ENCODE measurements at places on chromosomes 16 and 17.
A peak's percentile ranks its signal among the peaks of the same experiment; 100 is the strongest.

GRCh38 chr17:62755141-62755851 is 52.8 kb downstream of the MARCHF10 start:
- DNase-seq: no peak

DNA sequence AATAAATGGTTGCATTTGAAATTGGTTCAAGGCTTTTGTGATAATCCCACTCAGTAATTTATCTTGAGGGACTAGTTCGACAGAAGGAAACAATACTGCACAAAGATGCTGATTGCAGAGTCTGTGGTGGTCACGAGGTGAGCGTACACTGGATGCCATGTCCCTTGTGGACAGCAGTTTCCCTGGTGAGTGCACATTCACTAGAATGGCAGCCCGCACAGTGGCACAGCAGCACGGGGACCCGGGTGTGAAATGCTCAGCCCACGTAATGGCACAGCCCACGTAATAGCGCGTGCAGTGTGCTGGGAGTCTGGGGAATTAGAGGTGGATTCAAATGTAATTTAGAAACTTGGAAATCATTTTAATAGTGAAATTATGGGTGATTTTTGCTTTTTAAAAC is 154.0 kb downstream of the LGALS9B start:
- DNase-seq: no peak

DNA sequence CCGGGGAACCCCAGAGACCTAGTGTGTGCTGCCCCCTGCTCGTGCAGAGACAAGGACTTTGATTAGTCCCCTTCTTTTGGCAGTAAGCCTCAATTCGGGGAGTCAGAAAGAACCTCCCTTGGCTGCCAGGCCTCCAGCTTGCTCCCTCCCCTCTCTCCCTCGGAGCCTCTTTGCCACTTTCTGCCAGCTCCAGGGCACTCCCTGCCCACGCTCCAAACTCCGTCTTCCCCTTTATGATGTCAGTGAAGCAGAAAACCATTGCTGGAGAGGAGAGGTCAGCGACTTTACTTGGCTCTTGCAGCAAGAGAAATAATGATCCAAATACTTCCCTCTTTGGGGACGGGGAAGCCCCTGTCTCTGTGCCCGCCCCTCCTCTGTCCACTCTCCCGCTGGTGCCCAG is 28.1 kb downstream of the TTYH2 start:
- no peak for DNase-seq

- DNase-seq: no peak
Measured at GRCh38 chr17:13073018-13073417, 55.2 kb upstream of the ELAC2 start.

DNA sequence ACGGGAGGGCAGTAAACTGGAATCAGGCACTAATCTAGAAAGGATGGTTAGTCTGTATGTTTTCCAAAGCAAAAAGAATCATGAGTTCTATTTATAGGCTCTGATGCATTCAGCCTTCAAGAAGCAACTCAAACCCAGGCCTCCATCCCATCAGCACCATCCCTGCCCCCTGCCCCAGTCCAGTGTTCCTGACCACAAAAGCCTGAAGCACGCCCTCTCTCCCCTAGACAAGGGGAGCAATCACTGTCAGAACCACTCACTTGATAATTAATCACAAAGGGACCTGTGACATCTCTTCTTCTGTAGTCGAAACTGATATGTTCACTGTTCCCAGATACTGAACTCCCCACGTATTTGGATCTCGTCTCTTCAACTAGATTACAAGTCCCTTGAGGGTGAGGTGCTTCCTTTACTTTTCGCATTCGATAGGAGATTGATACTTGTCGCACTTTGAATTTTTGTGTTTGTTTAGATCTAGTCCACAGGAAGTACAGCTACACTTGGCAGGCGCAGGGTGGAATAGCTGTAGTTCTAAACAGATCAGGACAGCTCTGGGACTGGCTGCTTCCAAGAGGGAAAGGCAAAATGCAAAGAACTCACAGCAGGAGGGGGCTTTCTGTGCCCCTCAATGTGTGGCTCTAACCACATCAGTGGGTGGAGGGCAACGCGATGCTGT is 36.4 kb upstream of the CCDC182 start:
- DNase-seq: no peak

DNA sequence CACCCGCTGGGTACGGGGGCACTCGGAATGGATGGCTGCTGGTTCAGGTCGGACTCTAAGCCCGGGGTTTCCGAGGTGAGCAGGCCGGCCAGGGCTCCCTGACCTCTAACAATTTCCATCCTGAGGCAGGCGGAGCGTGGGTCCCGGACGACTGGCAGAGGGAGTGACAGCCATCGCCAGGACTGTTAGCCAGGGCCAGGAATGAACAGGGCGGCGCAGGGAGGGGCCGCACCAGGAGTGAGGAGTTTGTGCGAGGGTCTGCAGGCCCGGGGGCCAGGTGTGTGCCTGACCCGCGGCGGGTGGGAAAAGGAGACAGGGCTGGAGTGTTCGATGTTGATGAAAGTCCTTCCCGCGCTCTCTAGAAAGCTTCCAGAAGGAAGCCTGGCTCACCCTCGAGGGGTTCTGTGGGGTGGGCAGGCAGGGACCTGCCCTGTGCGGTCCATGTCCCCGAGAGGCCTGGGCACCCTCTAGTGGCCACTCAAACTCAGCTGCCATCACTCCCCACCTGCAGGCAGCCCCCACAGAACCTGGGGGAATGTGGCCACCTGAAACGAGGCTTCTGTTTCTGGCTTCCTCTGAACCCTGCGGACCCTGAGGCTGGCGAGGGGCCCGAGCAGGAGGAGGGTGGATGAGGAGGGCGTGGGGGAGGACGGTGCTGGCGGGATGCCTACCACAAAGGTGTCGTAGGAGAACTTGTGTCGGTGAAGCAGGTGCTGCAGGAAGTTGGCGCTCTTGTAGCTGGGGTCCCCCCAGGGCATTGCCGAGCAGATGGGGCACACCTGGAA is 8.2 kb downstream of the RNF166 start:
- DNase-seq: no peak

DNA sequence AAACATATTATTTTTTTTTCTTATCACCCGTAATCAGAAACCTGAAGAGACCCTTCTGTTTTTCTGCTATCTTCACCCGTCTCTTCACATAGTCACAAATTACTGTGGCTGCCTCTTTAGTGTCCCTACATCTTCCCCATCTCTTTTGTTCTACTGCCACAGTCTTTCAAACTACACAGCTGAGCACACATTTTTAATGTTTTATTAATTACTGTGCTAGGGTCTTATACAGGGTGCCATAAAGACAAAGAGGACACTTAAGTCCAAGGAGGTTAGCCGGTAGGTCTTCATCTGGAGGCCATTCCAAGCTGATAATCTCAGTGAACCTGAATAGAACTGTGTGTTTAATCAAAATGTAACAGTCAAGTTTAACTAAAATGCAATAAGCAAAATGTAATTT is 20.7 kb downstream of the CNTNAP4 start:
- no peak for DNase-seq

GRCh38 chr17:81423698-81424071 is 28.4 kb downstream of the BAHCC1 start:
- DNase-seq: no peak

GRCh38 chr16:85570735-85571562 is 42.2 kb upstream of the GSE1 start:
- DNase-seq: no peak

DNA sequence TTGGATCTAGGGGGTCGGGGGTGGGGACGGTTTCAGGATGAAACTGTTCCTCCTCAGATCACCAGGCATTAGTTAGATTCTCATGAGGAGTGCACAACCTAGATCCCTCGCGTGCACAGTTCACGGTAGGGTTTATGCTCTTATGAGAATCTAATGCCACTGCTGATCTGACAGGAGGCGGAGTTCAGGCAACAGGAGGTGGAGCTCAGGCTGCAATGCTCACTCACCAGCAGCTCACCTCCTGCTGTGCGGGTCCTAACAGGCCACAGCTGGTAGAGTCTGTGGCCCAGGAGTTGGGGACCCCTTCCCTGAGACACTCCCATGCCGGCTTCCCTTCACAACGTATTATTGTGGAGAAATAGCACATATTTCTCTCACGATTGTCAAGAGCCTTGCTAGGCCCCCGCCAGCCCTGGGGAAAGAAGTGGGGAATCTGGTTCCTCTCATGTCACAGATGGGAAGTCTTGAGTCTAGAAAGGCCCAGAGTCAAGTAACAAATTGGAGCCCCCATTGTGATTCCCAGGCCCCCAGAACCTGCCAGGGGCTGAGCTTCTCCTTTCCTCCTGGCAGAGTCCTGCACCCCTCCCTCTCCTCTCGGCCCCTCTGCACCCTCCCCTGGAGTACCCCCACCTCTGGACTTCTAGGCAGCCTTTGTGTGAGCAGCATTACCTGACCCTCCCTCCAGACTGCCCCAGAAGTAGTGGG is 6.1 kb upstream of the KRT14 start:
- no peak for DNase-seq

- peak; percentile 13 for DNase-seq
Measured at GRCh38 chr17:13244513-13244912, 226.7 kb upstream of the ELAC2 start.

DNA sequence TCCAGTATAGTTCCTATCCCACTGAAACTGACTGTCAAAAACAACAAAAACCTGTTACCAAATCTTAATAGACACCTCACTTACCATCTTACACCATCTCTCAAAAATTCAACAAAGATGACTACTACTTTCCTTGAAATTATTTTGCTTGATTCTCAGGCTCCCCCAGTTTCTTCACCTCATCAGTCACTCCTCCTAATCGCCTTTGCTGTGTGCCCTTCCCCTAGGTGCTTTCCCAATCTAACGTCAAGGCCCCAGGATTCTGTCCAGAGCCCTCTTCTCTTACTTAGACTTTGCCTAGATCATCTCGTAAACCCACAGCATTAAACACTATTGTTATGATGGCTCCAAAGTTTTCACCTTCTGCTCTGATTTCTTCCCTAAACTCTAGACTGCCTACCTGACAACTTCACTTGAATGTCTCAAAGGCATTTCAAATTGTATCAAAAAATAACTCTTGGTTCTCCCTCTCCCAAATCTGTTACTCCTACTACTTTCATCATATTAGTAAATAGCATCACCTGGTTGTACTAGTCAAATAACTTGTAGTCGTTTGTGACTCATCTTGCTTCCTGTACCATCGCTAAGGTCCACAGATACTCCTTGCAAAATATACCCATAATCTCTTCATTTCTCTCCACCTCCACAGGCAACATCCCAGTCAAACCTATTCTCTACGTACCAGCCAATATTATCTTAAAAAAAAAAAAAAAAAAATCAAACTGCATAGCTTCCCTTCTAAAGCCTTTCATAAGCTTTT is 18.0 kb downstream of the C16orf87 start:
- no peak for DNase-seq

GRCh38 chr16:25143928-25144327 is 32.4 kb downstream of the LCMT1 start:
- DNase-seq: no peak

GRCh38 chr16:85536073-85536410 is 77.1 kb upstream of the GSE1 start:
- DNase-seq: no peak

DNA sequence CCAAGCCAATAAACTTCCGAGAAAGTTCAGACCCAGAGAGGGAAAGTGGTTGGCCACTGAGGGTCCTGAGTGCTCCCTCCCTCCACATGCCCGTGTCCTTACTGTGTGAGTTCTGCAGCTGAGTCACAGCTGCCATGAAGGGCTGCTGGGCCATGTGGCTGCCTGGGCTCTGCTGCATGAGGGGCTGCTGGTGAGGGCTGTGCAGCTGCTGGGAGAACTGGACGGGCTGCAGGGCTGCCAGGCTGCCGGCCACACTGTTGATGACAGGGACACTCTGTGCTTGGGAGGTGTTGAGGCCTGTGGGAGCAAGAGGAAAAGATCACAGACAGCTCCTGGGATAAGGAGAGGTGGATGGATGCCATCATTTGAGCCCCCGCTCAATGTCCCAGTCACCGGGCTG is 44.0 kb downstream of the HNF1B start:
- DNase-seq: no peak

- no peak for DNase-seq
Measured at GRCh38 chr17:46147296-46147695, 45.9 kb downstream of the KANSL1 start.

DNA sequence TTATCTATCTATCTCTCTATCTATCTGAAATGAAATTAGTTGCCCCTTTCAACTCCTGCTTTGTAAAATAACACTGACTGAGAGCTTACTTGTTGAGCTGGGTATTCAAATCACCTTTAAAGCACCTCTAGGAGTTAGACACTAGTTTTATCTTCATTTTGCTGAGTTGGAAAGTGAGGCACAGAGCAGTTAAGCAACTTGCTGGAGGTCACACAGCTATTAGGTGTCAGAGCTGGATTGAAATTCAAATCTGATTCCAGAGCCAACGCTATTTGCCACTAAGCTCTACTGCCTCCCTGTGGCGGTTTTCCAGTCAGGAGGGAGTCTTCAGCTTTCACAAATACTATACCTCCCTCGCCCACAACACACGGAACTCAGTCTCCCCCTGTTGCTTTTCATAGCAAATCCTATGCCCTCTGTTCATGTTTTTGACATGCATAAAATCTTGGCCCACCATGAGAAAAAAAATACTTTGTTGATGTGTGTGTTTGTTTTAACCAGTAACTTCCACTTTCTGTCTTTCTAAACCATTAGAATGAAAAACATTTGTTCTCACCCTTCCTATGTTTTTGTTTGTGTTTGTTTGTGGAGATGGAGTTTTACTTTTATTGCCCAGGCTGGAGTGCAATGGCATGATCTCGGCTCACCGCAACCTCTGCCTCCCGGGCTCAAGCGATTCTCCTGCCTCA is 74.8 kb upstream of the SMURF2 start:
- DNase-seq: no peak

GRCh38 chr17:11553135-11553534 is 45.1 kb upstream of the DNAH9 start:
- DNase-seq: no peak
